ENCODE measurements at places on chromosomes 1 and 21. TPM values are rescaled to one million over a fixed set of nuclear protein-coding genes. Genes with fewer than 3 reads are reported as not detected.
A peak's percentile ranks its signal among the peaks of the same experiment; 100 is the strongest.

DNA sequence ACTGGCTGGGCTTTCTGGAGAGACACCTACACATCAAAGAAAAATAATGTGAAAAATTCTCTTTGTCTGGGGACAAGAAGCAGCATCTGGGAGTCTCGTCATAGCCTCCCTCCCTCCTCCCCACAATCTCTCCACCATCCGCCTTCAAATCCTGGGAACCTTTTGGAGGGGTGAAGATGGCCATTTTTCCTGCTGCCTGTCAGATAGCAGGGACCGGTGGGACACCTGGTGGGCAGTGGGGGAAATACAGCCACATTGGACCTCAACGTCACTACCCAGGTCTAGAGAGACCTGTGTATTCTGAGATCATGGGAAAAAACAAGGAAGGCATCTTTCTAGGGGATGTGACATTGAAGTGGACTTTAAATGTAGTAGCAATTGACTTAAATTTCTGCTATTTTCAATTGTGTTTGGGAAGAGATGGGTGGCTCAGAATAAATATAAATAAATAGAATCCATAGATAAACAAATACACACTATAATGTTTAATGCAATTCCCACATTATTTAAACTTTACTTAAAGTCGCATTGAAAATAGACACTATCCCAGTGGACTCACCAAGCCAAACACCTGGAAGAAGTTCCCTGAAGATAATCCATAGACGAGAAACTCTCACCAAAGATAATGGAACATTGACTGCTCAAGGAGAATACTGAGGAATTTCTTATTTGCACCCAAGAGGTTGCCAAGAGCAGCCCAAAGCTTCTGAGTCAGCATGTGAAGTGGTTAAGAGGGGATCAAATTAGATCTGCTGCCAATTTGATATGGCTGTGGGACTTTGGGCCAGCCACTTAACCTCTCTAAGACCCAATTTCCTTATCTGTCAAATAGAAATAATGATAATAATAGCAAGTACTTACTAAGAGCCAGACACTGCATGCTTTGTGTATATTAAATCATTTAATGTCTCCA is 147.6 kb upstream of the CAMK1G start:
- H3K27me3 ChIP-seq = no peaks in the 10 kb centered on the region
- peak; percentile 30 for DNase-seq
- H3K27ac ChIP-seq = no peak overlapping the region
- H3K36me3 ChIP-seq = no peaks in the 10 kb centered on the region
- no peaks in the 10 kb centered on the region for H3K4me1 ChIP-seq
- no peak overlapping the region for H3K4me3 ChIP-seq

- no peaks in the 10 kb centered on the region for H3K27me3 ChIP-seq
- H3K4me3 ChIP-seq = peak overlapping the region; percentile 6
- DNase-seq = peak; percentile 84
- no peaks in the 10 kb centered on the region for H3K4me1 ChIP-seq
These were observed 79.7 kb downstream of the KIF26B start for GRCh38 chr1:245234217-245235081.

CD244 gene
- 0.14 TPM for total RNA-seq

- peak; percentile 18 for DNase-seq
- H3K4me1 ChIP-seq = no peaks in the 10 kb centered on the region
- H3K36me3 ChIP-seq = no peaks in the 10 kb centered on the region
- no peak overlapping the region for H3K27ac ChIP-seq
These were observed 31.2 kb downstream of the PIK3C2B start for GRCh38 chr1:204463125-204464060.

DNA sequence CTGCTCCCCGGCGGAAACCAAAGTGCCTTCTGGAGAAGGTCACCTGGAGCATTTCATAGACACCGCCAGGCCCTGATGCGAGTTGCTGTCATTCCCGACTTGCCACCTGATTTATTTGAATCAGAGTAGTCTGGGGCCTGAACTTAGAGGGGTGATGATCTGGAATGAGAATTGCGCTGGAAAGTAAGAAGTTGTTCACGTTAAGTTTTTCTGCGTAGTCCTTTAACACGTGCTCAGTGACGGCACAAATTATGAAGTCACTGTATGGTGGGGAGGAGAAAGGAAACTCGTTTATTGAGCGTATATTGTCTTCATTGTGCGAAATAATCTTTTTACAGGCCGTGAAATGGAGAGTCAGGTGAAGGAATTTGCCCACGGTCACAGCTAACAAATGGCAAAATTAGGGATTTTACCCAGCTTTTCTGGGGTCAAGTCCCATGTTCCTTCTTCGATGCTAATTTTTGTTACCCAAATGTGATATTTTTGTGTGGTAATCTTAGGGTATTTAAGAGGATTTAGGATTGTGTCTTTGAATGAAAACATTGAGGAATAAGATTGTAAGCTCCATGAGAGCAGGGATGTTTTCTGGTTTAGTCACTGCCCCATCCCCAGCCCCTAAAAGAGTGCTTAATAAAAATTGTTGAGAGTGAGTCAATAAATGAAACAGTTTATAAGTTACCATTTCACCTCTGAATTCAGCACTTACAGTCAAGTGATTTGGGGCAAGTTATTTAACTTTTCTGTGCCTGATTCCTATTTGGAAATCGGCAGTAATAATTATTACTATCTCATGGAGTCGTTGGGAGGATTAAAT is 46.4 kb upstream of the NBL1 start:
- peak overlapping the region; percentile 91 for H3K27ac ChIP-seq
- peaks cover 12% of the 10 kb centered on the region for H3K4me1 ChIP-seq
- DNase-seq = no peak
- no peaks in the 10 kb centered on the region for H3K36me3 ChIP-seq
- H3K4me3 ChIP-seq = peak overlapping the region; percentile 89

- no peaks in the 10 kb centered on the region for H3K4me1 ChIP-seq
- no peak for DNase-seq
- no peaks in the 10 kb centered on the region for H3K36me3 ChIP-seq
- H3K4me3 ChIP-seq = no peak overlapping the region
- no peak overlapping the region for H3K27ac ChIP-seq
These were observed 27.1 kb upstream of the ZC3H11B start for GRCh38 chr1:219639876-219640577.

RSPO1 gene
- not detected for total RNA-seq

GRCh38 chr1:1270813-1271212 is 2.8 kb downstream of the UBE2J2 start:
- no peaks in the 10 kb centered on the region for H3K36me3 ChIP-seq
- H3K4me3 ChIP-seq = no peak overlapping the region
- H3K4me1 ChIP-seq = peaks cover 14% of the 10 kb centered on the region
- no peaks in the 10 kb centered on the region for H3K27me3 ChIP-seq
- no peak for DNase-seq

- H3K27ac ChIP-seq = no peak overlapping the region
- no peak overlapping the region for H3K4me3 ChIP-seq
- DNase-seq = no peak
- H3K27me3 ChIP-seq = no peaks in the 10 kb centered on the region
- no peaks in the 10 kb centered on the region for H3K4me1 ChIP-seq
These were observed 26.2 kb downstream of the STUM start for GRCh38 chr1:226574591-226575435.

CDC42BPA gene
- total RNA-seq = 17.5 TPM

- DNase-seq = no peak
- no peaks in the 10 kb centered on the region for H3K36me3 ChIP-seq
- no peak overlapping the region for H3K4me3 ChIP-seq
- no peaks in the 10 kb centered on the region for H3K27me3 ChIP-seq
- peaks cover 13% of the 10 kb centered on the region for H3K4me1 ChIP-seq
These were observed 69.2 kb downstream of the SSBP3 start for GRCh38 chr1:54337034-54337433.

GRCh38 chr1:43463479-43463878 is 9.7 kb upstream of the HYI start:
- no peak overlapping the region for H3K27ac ChIP-seq
- H3K36me3 ChIP-seq = no peaks in the 10 kb centered on the region
- DNase-seq = no peak
- H3K4me1 ChIP-seq = no peaks in the 10 kb centered on the region

All from pancreas (tissue), 10 donors.